Activated CD4-positive, alpha-beta T cell treated with anti-CD3 and anti-CD28 coated beads, Interleukin-2, amount 10 ng/mL, durations not matched to agents 24 days and 14 days (primary cell): ENCODE measurements at places on chromosomes 13 and 19.

DNA sequence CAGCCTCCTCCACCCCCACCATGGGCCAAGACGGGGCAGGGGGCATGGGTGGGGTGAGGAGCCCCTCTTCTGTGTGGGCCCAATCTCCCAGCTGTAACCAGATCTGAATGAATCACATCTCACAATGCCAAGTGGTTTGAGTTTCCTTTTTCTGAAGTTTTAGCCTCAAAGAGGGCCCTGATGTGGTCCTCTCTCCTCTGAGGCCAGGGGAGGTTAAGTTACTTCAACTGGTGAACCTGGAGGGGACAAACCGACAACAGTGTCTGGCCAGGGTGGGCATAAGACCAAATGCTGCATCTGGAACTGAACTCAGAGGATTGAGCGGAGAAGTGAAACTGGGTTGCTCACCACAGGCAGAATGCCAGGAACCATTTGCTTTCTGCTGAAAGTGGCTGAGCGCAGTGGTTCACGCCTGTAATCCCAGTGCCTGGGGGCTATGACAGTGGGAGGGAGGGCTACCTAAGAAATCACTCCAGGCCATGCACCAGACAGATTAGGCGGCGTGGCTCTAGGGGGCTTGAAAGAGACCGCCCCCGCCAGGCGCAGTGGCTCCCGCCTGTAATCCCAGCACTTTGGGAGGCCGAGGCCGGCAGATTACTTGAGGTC is 15.4 kb upstream of the IRGC start:
- no peaks in the 10 kb centered on the region for H3K36me3 ChIP-seq
- peak overlapping the region; percentile 81 for H3K4me3 ChIP-seq
- peak overlapping the region; percentile 81 for H3K27ac ChIP-seq
- H3K27me3 ChIP-seq = peaks cover 13% of the 10 kb centered on the region
- peak; percentile 61 for DNase-seq

DNA sequence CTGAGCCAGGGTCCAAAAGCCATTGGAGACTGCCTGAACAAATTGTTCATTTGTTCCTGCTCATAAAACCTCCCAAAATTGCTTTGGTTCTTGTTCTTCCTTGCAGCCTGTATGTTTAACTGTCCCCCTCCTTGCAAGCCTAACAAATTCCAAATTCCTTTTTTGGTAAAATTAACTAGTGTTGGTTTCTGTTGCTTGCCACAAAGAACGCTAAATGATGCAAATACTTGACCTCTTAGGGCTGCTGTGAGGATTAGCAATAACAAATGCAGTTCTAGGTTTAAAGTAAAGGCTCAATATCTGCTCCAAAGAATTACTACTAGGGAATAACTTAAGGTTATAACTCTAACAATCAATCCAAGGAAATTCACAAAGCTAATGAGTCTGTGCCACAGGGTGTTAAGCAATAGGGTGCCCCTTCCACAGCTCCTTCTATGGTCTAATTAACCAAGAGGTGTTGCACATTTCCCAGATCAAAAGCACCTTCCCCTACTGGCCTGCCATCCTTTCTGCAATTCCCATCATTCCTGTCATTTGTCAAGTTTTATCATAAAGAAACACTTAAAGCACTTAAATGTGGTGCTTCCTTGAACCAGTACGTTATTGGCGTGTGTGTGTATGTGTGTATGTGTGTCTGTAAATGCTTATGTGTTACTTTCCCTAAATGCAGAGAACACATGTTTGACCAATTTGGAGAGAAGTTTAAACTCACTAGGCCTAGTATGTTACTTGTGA is 110.2 kb downstream of the RAP2A start:
- H3K4me3 ChIP-seq = no peak overlapping the region
- H3K27me3 ChIP-seq = peaks cover 2% of the 10 kb centered on the region
- H3K27ac ChIP-seq = no peak overlapping the region
- H3K36me3 ChIP-seq = no peaks in the 10 kb centered on the region
- DNase-seq = no peak

GRCh38 chr13:107065036-107065435 is 497.1 kb upstream of the ARGLU1 start:
- no peaks in the 10 kb centered on the region for H3K27me3 ChIP-seq
- H3K27ac ChIP-seq = no peak overlapping the region
- H3K4me1 ChIP-seq = no peaks in the 10 kb centered on the region
- peak; percentile 18 for DNase-seq
- H3K36me3 ChIP-seq = no peaks in the 10 kb centered on the region

- H3K27ac ChIP-seq = no peak overlapping the region
- H3K27me3 ChIP-seq = no peaks in the 10 kb centered on the region
- peaks cover 81% of the 10 kb centered on the region for H3K36me3 ChIP-seq
- no peak overlapping the region for H3K4me3 ChIP-seq
- no peak for DNase-seq
- no peaks in the 10 kb centered on the region for H3K4me1 ChIP-seq
These were observed 20.6 kb downstream of the ZNF701 start for GRCh38 chr19:52590728-52591127.
